Activated CD4-positive, alpha-beta memory T cell treated with anti-CD3 and anti-CD28 coated beads, Interleukin-2, amount 10 ng/mL, durations not matched to agents 7 days and 5 days (primary cell): ENCODE measurements at places on chromosomes 2 and 18. TPM values are rescaled to one million over a fixed set of nuclear protein-coding genes. Genes with fewer than 3 reads are reported as not detected.

The CHST9 gene
- total RNA-seq = not detected

The ASXL3 gene
- not detected for total RNA-seq

- DNase-seq = no peak
- no peak overlapping the region for H3K27ac ChIP-seq
- no peaks in the 10 kb centered on the region for H3K27me3 ChIP-seq
Measured at GRCh38 chr2:51151490-51152140, 119.7 kb upstream of the NRXN1 start.

DNA sequence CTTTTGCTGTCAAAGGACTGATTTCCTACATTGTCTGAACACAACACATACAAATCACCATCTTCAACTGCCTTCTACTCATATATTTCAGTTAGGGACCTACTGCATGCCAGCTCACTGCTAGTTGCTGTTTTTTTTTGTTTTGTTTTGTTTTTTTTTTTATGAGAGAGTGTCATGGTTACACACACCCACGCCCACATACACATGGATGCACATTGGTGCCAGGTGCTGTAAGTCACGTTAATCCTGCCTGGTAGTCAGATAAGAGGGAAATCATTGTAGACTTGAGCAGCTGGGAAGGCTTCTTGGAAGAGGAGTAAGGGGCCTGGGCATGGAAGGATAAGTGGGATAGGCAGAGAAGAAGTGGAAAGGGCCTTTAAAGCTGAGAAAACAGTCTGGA, 209.9 kb downstream of the TDRD15 start:
- H3K4me1 ChIP-seq = no peaks in the 10 kb centered on the region
- DNase-seq = no peak
- H3K27me3 ChIP-seq = no peaks in the 10 kb centered on the region
- no peaks in the 10 kb centered on the region for H3K36me3 ChIP-seq

DNA sequence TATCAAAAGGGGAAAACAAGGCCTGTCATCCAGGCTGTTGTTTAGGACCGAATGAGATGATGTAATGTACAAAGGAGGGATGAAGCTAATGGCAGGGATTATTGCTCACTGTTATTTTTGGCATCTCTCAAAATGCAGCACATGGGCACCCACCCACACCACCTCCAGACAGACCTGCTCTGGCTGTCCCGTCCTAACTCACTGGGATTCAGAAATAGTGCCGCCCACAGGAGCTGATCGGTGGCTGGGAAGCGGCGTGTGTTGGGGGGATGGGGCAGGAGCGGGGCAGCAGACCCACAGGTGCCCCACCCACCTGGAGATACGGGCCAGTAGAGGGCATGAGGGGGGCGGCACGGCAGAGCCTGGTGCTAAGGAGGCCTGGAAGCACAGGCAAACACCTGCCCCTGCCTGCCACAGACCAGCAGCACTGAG, 52.2 kb downstream of the CRACDL start:
- no peak overlapping the region for H3K27ac ChIP-seq
- H3K4me3 ChIP-seq = no peak overlapping the region
- H3K4me1 ChIP-seq = no peaks in the 10 kb centered on the region
- H3K27me3 ChIP-seq = peaks cover 23% of the 10 kb centered on the region

DNA sequence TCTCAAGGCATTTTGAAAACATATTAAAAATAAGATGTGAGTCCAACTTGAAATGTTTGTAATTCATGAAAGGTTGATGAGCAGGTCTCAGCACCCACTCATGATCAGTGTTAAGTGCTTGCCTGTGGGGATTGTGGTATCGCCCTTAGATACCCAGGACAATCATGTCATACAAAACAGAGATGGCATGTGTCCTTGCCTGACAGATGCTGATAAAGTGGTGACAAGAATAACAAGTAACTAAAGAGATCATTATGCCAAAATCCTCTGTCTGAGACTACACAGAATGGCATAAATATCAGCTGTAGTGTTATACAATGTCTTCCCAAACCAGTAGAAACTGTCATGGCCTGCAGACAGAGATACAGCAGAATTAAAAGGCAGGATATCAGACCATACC, 930.3 kb downstream of the SUCLG1 start:
- no peak overlapping the region for H3K27ac ChIP-seq
- H3K36me3 ChIP-seq = no peaks in the 10 kb centered on the region
- H3K27me3 ChIP-seq = no peaks in the 10 kb centered on the region
- H3K4me3 ChIP-seq = no peak overlapping the region
- no peak for DNase-seq

GRCh38 chr2:101364878-101365277, 22.4 kb downstream of the CREG2 start:
- H3K4me3 ChIP-seq = no peak overlapping the region
- H3K27ac ChIP-seq = no peak overlapping the region
- DNase-seq = no peak
- peaks cover 4% of the 10 kb centered on the region for H3K36me3 ChIP-seq
